ENCODE measurements at places on chromosomes 7 and 10. TPM values are rescaled to one million over a fixed set of nuclear protein-coding genes. Genes with fewer than 3 reads are reported as not detected.

DNA sequence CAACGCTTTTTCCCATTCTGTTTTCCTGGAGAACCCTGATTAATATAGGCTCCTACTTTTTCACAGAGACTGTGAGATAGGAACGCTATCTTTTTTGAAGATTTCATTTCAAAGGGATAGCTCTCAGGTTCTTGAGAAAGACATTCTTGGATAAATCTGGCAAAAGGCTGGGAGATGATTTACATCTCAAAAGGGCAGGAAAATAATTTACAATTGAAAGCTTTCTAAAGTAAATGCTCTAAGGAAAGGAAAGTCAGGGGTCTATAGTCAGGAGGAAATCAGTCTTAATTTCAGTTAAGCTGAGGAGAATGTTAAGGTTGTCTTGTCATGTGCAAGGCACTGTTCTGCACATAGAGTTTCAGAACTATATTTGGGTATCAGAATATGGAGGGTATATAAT, 278.8 kb downstream of the KIF20B start:
- DNase-seq, result no peak

DNA sequence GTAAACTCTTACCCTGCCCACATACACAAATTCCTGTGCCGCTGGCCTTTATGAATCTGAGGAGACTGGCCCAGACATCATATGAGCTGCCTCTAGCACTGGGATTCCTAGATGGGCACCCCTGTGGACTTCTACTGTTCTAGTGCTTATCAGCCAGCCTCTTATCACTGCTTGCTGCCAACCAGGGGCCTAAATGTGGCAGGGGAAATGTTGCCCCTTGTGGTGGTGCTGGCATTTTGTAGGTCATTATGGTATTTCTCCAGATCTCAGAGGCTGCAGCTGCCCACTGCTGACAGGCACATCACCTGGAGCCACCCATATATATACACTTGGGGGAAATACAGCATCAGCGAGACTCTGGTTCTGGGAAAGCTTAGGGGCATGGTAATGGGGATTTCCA, 5.4 kb downstream of the SFR1 start:
- DNase-seq, result no peak

- DNase-seq, result no peak
These were observed 94.0 kb upstream of the TARP start for GRCh38 chr7:38367301-38367890.

The CCDC146 gene
- total RNA-seq, result 1.8 TPM

The CRYGN gene
- not detected for total RNA-seq

All from astrocyte (in vitro differentiated cells and primary cell).